Spinal cord (tissue), 10 donors: ENCODE measurements at places on chromosomes 12 and 14. TPM values are rescaled to one million over a fixed set of nuclear protein-coding genes. Genes with fewer than 3 reads are reported as not detected.
A peak's percentile ranks its signal among the peaks of the same experiment; 100 is the strongest.

DNA sequence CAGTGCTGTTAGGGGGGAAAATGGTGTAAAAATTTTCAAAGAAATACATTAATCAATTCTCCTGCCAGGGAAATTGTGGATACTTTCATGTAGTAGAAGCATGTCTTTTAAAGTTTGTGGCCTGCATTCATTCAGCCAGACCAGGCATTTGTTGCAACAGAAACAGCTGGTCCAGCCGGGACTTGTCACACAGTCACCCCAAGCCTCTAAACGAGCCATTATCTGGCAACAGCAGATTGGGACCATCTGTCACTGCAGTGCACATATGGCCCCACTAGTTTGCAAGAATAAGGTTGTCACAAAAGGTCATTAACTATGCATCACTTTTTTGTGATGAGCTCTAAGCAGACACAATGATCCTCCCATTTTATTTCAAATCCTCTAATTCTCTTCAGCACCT lies 193.9 kb downstream of the PHLDA1 start:
- DNase-seq: no peak

DNA sequence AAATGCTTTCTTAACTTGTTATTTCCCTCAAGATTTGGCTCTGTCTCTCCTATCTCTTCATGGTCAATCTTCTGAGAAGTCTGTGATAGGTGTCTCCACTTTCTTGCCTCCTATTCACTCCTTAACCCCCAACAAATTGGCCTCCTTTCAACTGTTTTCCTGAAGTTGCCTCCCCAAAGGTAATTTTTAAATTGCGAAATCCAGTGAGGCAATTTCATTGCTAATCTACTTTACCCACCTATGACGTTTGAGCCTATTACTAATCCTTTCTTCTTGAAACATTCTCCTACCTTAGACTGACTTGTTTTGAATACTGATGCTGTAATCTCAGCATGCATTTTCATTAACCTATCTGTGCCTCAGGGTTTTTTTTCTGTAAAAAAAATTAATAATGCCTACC lies 6.0 kb upstream of the KCNH5 start:
- no peak for DNase-seq

DNA sequence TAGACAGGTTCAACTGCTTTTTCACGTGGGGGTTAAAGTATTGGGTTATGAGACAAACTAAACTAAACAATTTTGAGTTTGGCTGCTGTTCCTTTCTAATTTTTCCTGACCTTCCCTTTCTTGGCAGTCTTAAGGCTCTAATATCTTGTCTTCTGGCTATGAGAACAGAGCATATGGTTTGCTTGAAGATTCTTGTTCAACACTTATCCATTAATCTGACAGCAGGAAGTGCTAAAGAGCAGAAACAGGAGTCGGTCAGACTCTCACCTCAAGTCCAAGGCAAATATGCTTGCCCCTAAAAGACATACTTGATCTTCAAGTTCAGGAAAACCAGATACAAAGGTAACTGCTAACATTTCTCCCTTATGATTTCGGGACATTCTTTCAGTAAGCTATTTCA lies 52.6 kb upstream of the KCNJ8 start:
- no peak for DNase-seq

DNA sequence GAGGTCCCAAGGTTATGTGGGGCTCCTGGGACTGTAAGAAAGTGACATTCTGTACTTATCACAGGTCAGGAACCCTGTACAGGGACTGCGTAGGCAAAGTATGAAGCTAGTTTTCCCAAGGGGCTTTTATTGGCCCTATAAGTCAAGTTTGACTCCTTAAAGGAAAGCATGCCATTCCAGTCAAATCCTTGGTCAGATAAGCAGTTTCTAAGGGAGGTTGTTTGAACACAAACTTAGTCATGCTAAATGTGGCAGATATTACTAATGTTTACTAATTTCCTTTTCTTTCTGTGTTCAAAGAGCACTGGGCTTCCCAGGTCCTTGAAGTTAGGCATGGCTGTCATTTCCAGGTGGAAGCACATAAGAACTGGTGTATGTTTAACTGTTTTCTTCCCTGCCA lies 472.4 kb downstream of the ATP23 start:
- DNase-seq: no peak

- DNase-seq: peak; percentile 74
Observed at GRCh38 chr12:27652174-27652763, 44.0 kb upstream of the REP15 start.

- DNase-seq: no peak
Observed at GRCh38 chr12:4710113-4710512, 10.1 kb upstream of the GALNT8 start.

GRCh38 chr12:52876372-52876771 lies 27.6 kb upstream of the KRT78 start:
- no peak for DNase-seq

DNA sequence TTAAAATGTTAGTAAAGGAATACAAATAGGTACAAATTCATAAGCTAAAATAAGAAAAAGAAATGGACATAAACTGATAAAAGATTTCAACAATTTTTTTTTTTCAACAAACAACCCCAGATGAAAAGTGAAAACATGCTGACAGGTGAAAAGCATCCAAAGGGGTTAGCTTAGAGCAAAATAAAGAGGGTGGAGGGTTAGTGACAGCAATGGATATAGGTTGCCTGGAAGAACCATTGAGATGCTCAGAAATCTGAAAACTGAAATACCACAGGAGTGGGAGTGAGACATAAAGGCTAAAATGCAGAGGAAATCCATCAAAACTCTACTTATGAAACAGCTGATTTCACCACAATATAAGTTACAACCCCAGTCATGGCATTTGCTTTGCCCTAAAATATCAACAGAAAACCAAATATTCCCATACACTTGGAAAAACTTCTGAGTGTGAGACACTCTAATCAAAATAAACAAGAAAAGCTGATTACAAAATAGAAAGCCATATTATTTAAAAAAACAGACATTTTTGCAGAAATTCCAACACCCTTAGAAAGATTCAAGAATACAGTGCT lies 136.3 kb upstream of the PLEKHG7 start:
- no peak for DNase-seq

- no peak for DNase-seq
Observed at GRCh38 chr12:74890237-74890599, 319.4 kb downstream of the KCNC2 start.

DNA sequence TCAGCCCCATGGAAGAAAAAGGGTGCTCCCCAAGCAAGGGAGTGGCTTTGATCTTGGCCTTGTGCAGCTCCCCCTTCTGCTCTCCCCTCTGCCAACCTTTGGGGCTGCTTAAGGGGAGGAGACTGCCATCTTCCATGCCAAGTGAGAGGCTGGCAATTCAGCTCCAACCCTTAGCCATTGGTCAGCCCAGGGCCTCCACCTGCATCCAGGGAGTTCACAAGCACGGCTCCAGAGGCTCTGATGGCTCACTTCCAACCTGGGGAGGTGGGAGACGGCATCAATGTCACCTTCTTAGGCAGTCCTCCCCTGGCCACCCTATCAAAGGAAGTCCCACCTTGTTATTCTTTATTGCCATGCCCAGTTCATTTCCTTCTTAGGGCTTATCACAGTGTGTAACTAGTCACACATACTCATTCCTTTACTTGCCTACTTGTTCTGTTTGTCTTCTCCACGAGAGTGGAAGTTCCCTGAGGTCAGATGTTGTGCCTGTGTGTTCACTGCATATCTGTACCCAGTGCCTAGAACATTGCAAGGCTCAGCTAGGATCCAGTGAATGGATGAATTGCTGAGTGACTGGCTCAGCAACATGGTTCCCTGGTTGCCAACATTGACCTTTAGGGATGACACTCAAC lies 5.0 kb downstream of the HDAC7 start:
- no peak for DNase-seq

- no peak for DNase-seq
Observed at GRCh38 chr12:76226397-76226796, 121.8 kb downstream of the BBS10 start.

DNA sequence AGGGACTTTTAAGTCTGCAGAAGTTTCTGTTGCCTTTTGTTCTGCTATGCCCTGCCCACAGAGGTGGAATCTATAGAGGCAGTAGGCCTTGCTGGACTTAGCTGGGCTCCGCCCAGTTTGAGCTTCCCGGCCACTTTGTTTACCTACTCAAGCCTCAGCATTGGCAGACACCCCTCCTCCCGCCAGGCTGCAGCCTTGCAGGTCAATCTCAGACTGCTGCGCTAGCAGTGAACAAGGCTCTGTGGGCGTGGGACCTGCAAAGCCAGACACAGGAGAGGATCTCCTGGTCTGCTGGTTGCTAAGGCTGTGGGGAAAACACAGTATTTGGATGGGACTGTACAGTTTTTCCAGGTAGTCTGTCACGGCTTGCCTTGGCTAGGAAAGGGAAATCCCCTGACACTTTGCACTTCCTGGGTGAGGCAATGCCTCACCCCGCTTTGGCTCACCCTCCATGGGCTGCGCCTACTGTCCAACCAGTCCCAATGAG lies 43.7 kb downstream of the CCDC59 start:
- no peak for DNase-seq

GRCh38 chr12:104463368-104463767 lies 6.6 kb downstream of the CHST11 start:
- DNase-seq: no peak

GRCh38 chr14:87696485-87696884 lies 296.5 kb downstream of the GALC start:
- no peak for DNase-seq

GRCh38 chr14:29376237-29376636 lies 551.4 kb downstream of the PRKD1 start:
- peak; percentile 71 for DNase-seq

DNA sequence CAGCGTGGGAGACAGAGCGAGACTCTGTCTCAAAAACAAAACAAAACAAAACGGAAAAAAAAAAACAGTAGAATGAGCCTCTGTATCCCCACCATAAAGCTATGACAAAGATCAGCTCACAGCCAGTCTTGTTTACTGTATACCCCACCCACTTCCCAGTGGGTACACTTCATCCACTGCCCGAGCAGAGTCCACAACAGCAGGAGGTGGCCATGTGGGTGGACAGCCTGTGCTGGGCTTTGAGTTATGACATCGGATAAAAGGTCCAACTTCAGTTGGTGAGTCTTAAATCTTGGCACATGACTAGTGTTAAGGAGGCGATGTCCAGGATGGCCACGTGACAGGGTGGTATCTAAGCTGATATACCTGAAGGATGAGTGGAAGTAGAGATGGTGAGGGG lies 34.8 kb upstream of the MAPKAPK5 start:
- no peak for DNase-seq

DNA sequence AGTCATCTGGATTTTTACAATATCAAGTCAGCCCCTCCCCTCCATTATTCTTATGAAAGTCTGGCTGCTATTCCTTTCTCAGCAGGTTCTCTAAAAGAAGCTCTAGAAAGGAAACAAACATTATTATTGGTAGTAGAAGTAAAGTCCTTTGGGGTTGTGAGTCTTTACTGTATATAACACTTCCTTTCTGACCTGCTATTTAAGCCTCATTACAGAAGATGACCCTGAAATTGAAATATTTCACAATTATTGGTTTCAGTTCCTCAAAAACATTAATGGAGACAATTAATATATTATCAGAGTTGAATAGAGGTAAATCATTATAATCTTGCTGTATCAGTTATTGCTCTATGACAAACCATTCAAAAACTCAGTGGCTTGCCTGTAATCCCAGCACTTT lies 19.3 kb downstream of the PLEKHA5 start:
- DNase-seq: no peak

GRCh38 chr14:101813171-101813759 lies 51.8 kb downstream of the PPP2R5C start:
- DNase-seq: no peak

DNA sequence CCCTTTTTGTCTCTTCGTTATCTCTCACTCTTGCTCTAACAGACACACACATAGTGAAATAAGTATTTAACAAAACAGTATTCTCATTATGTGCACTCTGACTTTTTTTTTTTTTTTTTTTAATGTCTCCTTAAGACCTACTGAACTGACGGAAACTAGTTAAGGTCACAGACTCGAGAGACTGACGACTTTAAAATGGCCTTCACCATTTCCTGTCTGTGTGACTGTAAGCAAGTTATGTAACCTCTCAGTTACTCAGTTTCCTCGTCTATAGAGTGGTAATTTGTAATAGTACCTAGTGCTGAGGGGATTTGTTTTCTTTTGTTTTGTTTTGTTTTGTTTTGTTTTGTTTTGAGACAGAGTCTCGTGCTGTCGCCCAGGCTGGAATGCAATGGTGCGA lies 284.8 kb downstream of the FBXL14 start:
- no peak for DNase-seq

DNA sequence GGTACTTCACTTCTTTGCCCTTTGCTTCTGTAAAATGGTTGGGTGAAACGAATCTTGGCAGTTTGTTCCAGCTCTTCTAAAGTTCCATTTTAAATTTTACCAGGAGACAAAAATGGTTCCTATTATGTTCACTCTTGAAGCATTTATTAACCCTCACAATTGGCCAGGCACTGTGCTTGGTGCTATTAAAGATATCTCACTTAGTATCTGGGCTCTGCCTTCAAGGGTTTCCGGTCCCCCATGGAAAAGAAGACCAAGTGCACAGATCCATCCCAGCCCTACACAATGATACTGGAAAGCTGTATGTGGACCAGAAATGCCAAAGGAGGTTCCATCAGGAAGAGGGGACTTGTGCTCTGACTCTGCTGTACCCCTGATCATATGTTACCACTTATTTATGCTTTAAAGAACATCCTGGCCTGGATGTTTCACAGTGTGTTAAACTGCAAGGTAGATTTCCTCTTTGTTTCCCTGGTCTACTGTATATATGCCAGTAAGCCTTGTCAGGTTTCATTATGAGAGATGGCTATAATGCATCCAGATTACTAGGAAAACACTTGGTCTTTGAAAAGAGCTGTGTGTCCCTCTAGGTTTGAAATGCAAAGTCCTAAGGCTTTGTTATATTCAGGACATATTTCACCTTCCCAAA lies 154.8 kb downstream of the PRKCH start:
- DNase-seq: no peak

SYT1 gene
- 38.0 TPM for total RNA-seq

NFATC4 gene
- total RNA-seq: 10.8 TPM

GPR162 gene
- 54.2 TPM for total RNA-seq

TTC7B gene
- 35.4 TPM for total RNA-seq

PPM1H gene
- 35.8 TPM for total RNA-seq

RIPK3 gene
- 1.4 TPM for total RNA-seq

FAM181A gene
- total RNA-seq: 3.3 TPM
